NB4 (cell line): ENCODE measurements at places on chromosomes 6 and 20.

DNA sequence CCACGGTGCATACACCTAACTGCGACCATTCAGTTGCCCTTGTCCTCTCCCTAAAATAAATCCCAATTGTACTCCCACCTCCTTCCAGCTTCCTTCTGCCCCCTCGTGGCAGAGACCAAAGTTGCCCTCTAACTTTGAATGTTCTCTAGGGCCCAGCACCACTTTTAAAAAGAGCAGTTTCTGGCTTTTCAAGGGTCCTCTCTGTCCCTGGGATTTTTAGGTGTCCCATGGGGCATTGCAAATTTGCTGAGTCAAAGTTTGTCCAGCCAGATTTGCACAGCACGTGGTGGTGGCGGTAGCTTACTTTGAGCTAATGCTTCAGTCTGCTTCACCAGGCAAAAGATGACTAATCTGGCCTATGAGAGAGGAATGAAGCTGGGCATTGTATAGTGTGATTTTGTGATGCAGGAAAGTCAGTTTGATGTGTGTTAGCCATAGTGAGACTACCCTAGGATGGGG is 100.2 kb downstream of the PERP start:
- peak; percentile 62 for DNase-seq

- no peak for DNase-seq
Measured at GRCh38 chr20:58498470-58499068, 16.6 kb downstream of the APCDD1L start.

DNA sequence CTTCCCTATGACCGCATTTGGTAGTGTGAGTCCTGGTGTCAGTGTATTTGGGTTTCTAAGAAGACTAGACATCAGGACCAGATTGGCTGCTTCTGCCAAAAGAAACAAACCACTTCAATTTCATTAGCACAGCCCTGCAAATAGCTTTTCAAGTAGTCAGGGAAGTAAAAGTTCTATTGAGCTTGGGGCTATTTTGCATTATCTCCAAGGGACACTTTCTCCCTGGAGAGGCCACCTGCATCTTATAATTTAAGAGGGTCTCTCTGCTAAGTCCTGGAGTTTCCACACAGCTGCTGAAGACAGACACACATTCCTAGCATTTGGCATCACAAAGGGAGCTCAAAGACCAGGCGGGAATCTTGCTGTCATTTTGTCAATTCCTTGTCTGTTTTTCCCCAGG is 141.2 kb downstream of the BMP2 start:
- no peak for DNase-seq

DNA sequence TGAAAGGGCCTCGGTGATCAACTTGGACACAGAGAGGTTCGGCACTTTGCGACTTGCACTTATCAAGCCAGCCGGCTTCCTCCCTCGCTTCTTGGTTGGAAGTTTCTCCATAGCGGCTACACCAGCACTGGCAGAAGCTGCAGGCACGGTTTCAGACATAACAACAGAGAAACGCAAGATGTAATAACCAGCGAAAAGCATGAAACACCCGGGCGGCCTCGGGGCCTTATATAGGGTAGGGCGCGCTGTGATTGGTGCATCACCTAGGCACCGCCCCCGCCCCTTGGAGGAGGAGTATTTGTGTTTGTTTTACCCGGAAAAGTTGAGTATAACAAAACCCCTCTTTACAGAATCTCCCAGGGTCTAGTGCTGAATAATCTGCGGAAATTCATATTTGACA is 20.7 kb downstream of the HFE start:
- DNase-seq = no peak

DNA sequence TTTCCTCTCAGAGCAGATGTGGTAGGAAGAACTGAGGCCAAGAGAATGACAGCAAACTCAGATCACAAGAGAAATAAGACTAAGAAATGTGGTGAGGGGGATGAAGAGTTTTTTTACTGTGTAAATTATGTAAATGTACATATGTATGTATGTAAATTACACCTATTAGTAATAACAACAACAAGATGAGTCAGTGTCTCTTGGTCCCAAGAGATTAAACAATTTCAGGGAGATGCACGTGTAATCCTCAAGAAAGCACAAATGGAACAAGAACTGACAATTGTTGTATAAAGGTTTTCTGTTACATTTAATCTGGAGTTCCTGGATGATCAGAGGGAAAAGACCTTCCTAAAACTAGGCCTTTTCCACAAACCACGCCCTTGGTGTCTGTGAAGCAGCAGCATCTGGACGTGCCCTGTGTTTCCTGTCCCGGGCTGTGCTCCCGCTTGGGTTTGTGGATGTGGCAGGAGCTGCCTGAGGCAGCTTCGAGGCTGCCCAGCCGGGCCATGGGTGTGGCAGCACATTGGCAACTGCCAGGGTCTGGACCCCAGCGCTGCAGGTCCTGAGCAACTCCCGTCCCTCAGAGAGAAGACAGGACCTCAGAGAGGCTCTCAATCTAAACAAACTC is 994 bp downstream of the CLDN20 start:
- DNase-seq = no peak

DNA sequence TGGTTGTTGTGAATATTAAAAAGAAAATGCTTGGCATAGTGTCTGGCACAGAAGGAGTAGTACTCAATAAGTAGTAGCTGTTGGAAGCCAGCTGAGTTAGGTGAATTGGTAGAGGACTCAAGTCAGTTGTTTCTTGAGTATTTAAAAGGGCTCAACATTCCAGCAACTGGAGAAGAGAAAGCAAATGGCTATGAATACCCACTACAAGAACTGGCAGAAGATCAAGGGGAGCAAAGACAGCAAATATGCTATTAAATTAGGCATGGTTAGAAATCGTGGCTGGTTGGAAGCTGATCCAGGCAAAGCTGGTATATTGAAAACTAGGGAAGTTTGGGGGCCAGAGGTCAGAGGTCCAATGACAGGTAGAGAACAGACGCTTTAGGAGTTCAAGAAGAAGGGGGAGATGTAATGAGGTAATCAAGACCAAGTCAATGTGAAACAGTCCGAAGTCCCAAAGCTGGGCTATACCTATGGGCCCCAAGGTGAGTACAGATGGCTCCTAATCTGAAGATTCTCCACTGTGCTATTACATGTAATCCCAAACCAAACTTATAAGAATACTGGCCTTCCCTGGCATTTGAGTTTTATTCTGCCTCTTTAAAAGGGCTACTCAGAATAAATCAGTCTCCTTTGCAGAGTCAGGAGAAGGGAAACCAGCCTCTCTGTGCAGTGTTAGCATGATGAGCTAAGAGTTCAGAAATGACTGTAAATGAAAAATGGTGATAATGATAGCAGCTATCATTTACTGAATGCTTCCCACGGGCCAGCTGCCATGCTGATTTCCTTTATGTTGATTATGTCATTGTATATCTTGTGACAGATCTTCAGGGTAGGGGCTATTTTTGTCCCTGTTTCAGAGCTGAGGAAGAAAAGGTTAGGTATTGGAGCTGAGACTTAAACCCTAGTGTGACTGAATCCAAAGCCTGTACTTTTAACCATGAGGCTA is 122.3 kb downstream of the ANKS1A start:
- no peak for DNase-seq

GRCh38 chr6:4380881-4381281 is 245.5 kb upstream of the ECI2 start:
- DNase-seq = no peak

- DNase-seq = no peak
Measured at GRCh38 chr6:109393886-109394281, 11.6 kb upstream of the CD164 start.

DNA sequence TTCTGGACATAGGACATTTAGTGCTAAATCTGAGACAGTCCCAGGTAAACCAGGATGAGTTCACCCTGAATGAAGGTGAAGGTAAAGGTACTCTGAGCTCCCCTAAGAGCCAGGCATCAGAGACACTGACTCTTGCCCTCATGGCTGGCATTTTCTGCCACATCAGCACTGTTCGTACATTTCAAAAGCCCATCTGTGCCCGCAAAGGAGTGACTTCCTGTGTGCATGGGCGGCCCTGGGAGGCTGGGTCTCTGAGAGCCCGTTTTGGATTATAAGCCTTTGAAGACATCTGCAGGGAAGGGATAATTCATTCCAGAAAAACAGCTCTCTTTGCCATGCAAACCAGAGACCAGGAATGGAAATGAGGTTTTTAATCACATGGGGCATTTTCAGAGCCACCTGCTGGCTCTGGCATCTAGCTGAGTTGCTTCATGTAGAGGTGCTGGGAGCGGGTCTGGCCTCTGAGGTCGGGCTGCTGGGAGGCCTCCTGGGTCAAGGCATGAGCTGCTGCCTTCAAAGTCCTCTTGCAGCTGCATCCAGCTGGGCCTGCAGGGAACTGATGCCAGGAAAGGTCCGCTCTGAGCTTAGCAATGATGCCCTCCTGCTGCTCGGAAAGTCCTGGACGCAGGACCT is 348.3 kb downstream of the DHX35 start:
- no peak for DNase-seq

DNA sequence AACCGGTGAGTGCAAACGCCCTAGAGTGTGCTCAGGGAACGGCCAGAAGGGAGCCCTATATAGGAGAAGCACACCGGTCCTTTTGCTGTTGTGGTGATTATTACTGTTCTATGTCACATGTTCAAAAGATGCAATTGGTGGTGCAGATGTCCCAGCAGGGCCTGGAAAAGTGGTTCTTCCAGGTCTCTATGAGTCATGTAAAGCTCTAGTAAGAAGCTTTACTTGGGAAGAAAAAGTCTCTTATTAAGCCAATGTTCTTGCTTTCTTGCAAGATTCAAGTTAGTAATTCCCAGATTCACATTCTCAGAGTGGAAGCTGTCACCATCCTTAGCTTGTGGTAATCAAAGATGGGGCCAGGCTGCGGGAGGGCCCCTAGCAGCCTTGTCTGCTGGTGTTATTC is 23.3 kb downstream of the EDN3 start:
- no peak for DNase-seq

DNA sequence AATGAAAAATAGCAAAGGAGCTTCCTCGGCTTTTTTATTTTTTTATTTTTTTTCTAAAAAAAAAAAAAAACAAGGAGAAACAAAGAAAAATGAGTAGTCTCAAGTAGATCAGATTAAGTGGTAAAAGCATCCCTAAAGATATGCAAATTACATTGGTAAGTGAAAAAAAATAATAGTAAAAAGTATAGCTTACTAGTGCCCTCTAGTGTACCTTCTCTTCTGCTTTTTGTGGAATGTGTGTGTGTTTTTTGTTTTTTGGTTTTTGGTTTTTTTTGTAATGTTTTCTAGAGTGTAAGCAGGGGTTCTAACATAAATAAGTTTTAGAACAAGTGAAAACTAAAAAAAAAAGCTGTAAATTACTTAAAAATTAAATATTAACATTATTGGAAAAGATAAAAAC is 1062.0 kb downstream of the HACE1 start:
- peak; percentile 17 for DNase-seq

DNA sequence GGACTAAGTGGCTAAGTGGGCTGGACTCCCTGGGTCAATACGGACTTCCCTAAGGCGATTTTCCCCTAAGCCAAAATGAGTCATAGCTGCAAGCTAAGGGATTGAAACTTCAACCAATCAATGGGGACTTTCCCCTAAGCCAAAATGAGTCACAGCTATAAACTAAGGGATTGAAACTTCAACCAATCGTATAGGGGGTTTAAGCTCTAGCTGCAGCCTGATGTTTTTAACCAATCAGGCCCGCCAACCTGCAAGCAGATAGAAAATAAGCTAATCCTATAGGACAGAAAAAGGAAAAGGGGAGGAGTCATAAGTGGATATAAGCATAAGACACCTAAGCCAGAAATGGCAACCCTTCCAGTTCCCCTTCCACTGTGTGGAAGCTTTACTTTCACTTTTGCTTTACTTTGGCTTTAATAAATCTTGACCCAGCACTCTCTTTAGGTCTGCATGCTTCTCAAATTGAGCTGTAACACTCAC is 655.0 kb upstream of the HS3ST5 start:
- peak; percentile 15 for DNase-seq

GRCh38 chr6:89724981-89725380 is 86.4 kb upstream of the LYRM2 start:
- DNase-seq = no peak

DNA sequence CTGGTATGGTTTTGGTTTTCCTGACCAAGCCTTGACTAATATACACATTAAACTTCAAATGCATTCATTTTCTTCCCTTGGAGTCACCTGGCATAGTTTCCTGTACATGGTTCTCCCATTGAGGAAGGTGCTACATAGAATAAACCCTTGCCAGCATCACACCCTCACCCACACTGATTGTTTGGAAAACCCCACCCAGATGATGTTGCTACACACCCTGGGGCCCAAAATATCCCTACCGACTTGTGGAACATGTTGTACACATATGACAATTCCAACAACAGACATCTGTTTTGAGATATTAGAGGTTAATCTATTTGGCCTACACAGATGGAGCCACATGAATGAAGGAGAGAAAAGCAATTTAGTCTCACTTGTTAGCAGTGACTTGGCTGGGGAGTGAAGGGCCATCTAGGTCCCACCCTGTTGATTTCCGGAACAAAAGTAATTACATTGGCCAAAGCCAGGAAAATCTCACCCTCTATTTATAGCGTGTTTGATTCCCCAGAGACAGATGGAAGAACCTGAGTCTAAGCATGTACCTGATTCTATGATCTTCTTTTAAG is 606.0 kb upstream of the BTBD3 start:
- no peak for DNase-seq

GRCh38 chr6:46927066-46927465 is 5.3 kb upstream of the ADGRF5 start:
- no peak for DNase-seq

DNA sequence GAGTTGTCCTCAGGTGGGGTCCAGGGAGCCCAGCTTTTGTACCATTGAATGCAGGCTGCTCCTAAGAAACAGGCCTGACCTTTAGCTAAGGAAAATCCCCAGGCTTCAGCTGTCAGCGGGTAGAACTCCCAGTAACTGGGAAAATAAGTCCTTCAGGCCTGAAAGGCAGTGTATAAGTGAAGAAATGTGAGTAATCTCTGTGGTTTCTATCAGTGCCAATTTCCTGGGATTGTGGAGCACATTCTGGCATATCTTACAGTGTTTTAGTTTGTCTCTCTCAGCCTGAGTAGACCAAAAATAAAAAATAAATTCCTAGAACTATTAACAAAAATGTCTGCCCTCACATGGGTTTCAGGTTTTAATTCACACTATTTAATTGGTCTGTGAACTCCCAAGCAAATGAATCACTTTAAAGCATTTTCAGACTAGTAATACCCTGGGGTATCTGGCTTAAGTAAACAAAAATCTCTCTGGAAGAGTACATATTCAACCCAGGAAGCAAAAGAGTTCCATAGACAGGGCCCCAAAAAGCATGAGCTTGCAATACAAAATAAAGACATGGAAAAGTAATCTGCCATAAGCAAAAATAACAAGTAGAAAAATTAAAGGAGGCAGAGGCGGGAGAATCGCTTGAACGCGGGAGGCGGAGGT is 566.2 kb upstream of the NOX3 start:
- DNase-seq = no peak

GRCh38 chr6:104143757-104144156 is 716.0 kb downstream of the HACE1 start:
- DNase-seq = no peak

- no peak for DNase-seq
Measured at GRCh38 chr6:16256781-16257180, 18.4 kb downstream of the GMPR start.

DNA sequence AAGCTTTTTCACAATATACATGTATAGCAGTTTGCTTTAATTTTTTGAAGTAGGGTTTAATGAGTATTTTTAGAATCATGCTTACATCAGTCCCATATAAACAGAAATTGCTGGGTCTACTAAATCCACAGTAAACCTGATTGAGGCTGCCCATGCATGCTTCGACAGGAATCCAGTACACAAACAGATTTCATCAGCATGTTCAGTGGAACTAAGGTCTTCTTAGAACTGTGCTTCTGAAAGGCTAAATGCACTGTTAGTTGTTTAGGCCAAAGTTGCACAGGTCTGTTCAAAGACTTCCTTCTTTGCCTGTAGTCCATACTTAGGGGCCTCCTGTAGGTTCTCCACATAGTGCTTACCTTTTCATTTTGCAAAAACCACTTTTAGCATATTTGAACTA is 42.5 kb upstream of the THBS2 start:
- no peak for DNase-seq
